Cerebellar cortex (tissue), 1 donor: ENCODE measurements at places on chromosomes 3 and 15.
A peak's percentile ranks its signal among the peaks of the same experiment; 100 is the strongest.

GRCh38 chr15:78761891-78762385 lies 49.3 kb downstream of the ADAMTS7 start:
- no peak for DNase-seq

DNA sequence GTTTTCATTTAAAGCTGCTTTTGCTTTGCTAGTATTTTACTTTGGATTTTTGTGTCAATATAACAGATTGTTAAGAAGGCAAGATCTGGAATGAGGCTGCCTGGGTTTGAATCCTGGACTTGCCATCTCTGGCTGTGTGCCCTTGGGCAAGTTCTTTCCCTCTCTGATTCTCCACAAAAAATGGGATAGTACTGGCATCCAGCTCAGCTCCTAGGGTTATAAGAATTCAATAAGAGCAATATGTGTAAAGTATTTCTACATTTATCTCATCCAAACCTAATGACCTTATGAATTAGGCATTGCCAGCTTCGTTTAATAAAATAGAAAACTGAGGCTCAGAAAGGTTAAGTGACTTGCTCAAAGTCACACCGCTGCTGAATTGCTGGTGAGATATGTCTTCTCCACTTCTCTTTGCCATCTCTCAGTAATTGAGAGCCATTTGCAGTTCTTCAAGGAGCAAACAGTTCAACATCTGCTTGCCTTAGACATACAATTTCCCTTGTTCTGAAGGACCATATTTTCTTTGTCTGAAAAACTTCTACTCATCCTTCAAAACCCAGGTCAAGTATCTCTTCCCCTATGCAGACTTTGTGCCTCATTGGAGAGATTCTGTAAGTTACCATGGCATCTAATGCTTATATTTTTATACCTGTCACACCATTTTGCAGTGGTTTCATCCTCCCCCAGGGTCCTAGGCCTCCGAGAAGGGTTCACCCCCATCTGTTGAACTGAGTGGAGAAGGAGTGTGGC lies 80.8 kb upstream of the TLE3 start:
- no peak for DNase-seq

GRCh38 chr3:16704941-16705340 lies 99.7 kb upstream of the DAZL start:
- no peak for DNase-seq

DNA sequence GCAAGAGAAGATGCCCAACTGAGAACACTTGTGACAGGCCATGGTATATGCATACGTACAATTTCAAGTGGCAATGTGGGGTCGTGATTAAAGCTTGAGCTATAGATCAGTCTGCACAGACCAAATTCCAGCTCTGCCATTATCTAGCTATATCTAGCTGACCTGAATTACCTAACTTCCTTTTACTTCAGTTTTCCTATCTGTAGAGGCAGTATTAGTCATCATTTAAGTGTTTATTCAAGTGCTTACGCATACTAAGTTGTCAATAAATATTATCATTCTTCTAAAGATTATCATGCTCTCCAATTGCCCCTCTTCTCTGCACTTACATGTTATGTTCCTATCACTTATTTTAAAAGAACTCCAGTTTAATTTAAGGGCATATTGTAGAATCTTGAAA lies 87.9 kb downstream of the ARPP21 start:
- DNase-seq: no peak

- DNase-seq: no peak
Measured at GRCh38 chr15:60371175-60372051, 26.4 kb downstream of the ANXA2 start.

GRCh38 chr3:24605511-24606028 lies 110.9 kb upstream of the THRB start:
- no peak for DNase-seq

- DNase-seq: no peak
Measured at GRCh38 chr3:4856564-4856963, 122.7 kb upstream of the BHLHE40 start.

DNA sequence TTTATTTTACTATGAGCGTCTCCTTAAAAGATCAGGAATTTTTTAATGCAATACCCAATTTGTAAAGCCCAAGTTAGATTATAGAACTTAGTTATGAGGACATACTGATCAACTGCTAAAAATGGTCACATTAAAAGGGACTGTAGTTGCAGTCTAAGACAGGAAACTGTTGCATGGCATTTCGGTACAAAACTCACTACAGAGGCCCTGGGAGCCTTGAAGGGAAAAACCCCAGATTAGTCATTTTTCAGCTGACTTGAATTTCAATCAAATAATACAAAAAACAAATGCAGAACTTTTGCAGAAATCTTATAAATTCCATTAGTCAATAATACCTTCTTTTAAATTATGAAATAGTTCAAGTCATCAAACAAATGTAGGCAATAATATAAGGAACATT lies 6.9 kb upstream of the PTX3 start:
- no peak for DNase-seq

DNA sequence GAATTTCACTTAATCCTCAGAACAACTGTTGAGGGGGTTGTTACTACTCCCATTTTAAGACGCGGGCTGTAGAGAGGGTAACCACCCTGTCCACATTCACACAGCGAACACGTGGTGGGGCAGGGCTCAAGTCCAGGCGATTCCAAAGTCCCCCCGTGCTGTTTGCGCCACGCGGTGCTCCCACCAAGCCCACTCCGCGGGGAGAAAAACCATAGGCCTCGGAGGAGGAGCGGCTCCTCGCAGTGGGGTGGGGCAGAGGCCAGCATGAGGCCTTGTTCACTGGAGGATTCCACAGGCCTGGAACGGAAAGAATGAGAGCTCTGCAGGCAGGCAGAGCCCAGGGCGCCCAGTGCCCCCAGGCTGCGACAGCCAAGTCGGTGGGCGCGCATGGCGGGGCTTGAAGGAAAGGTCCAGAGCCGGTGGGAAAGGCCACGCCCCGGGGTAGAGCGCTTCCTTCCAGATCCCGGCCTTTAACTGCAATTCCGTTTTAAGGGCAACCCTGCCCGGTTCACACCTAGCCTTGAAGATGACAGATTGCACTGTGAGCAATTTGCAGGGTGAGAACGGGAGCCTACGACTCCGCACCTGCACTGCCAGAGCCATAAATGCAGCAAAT lies 161.8 kb upstream of the TBL1XR1 start:
- peak; percentile 86 for DNase-seq

- no peak for DNase-seq
Measured at GRCh38 chr15:85795337-85796305, 896 bp upstream of the KLHL25 start.

DNA sequence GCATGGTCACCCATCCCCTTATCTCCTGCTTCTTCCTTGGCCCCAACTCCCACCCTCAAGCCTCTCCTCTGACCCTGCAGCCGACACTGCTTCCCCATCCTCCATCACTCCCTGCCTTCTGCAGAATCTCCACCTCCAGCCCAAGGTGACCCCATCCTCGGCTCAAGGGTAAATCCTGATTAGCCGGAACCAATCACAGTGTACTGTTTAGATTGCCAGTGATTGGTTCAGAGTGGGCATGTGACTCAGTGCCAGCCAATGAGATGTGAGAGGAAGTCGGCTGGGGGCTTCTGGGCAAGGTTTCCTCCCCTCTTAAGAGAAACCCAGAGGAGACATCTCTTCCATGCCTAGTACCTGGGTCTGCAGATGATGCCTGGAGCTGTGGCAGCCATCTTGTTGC lies 10.3 kb downstream of the CACNA2D2 start:
- DNase-seq: no peak

- DNase-seq: no peak
Measured at GRCh38 chr15:27714675-27715074, 384.4 kb downstream of the OCA2 start.
